ENCODE measurements at places on chromosomes 12 and 14.

DNA sequence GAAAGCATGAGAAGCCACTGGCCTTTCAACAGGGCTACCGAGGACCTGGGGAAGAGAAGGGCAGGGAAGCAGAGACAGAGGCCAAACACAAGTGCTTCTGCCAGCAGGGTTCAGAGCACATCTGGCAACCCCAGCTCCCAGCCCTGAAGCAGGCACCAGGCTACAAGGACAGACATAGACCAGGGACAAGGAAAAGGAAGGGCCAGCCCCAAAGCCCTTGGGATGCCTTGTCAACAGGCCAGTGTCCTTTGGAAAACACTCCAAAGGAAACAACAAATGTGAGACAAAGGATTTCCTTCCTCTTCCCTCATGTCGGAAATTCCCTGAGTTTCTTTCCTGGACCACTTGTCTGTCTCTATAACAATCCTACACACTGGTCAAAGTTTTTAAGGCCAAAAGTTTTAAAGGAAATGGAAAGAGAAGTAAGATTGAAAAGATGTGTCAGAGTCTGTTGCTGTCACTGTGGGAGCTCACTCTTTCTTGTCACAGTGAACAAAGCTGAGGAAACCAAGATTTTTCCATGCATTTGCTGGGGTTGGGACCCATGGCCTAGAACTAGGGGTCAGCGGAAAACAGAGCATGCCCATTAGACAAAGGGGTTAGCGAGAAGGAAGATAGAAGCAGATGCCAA, 59.4 kb downstream of the TTC9 start:
- no peak for DNase-seq

DNA sequence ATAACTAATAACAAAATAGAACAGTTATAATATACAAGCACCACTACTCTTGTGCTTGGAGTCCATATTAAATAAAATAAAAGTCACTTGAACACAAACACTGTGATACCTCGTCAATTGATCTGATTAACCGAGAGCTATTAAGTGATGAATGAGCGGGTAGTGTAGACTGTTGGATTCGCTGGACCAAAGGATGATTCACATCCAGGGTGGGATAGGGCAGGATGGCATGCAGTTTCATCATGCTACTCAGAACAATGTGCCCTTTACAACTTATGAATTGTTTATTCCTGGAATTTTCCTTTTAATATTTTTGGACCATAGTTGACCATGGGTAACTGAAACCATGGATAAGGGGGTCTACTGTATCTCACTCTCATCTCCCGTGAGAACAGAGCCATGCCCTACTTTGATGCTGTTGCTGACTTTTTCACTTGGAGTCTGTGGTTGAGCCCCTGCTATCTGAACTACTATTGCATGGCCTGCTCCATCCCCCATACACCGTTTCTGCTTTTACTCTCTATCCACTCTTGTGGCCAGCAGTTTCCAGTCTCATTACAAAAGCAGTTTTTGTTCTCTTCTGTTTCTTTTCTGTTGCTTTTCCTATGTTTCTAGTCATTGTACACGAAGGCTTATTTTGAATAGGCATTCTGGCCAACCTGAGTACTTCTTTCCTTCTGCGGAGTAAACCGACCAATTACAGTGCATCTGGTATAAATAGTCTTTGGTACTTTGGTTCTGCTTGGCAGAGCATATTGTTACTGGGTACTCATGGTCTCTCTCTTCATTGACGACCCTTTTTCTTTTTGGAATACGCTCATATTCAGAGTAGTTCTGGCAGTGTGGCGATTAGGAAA, 12.2 kb downstream of the TMTC2 start:
- no peak for DNase-seq

- peak; percentile 7 for DNase-seq
Measured at GRCh38 chr14:103343164-103343879, 9.3 kb downstream of the EIF5 start.

- no peak for DNase-seq
Measured at GRCh38 chr14:52481864-52482263, 70.4 kb downstream of the TXNDC16 start.

DNA sequence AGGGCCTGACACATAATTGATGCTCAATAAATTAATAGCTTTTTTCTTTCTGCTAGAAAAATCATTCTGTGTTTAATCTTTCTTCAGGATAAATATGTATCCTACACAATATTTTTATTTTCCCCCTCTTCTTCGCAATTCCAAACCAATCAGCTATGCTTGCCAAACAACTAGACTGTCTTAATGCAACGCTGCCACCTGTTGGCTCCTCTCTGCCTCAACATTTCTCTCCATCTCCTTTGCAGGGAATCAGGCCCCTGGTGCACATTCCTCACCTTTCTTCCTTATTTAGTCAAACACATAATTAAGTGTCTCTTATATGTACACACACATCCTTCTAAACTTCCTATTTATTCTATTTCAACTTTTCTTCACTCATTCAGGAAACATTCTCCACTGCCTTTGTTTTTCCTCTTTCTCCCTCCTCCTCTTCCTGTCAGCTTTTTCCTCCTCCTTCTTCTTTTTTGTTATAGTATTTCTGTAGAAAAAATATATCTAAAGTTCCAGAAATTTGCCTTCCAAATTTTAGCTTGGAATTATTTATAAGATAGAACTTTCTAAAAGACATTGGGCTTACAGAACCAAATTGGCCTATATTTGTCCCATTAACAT, 406.0 kb downstream of the PRKD1 start:
- no peak for DNase-seq

DNA sequence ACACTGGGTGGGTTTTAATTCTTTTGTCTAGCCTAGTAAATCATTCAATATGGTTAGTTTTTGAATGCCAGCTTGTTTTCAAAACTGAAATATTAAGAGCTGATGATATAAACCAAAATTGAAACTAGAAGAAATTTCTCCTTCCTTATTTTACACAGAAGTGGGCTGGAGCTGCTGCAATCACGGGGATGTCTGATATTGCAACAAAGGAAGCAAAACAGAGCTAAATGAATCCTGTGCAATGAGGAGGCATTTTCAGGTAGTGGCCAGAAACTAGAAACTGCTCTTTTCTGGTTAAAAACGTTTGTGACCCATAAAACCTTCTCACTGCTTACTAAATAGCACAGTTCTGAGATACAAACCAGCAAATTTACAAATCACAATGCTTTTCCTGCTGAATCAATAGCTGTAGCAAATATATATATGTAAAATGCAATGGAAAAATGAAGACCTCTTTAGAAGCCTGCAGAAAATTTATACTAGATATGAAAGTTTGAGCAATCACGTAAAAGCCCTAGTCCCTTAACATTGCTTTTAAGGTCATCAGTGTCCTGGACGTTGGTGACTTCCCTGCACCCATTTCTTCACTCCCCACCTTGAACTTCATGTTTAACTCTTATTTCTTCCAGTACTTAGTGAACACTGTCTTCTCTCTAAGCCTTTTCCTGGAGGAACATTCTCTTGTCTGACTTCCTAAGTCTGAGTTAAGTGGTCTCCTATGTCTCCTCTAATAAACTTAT, 15.9 kb upstream of the LRRK2 start:
- peak; percentile 14 for DNase-seq

- no peak for DNase-seq
Measured at GRCh38 chr12:118145113-118145797, 9.3 kb downstream of the PEBP1 start.

GRCh38 chr12:25352083-25352918, 101.6 kb upstream of the KRAS start:
- no peak for DNase-seq
